Chondrocyte (in vitro differentiated cells): ENCODE measurements at places on chromosomes 1 and 21. TPM values are rescaled to one million over a fixed set of nuclear protein-coding genes. Genes with fewer than 3 reads are reported as not detected.

The PIGM gene
- 5.7 to 6.9 TPM (median 6.5 TPM) in 3 replicates for total RNA-seq

The AMY1A gene
- total RNA-seq: not detected in 3 replicates

The DNALI1 gene
- total RNA-seq: 3.5 to 5.7 TPM (median 3.9 TPM) in 3 replicates

The PDPN gene
- 1.0 to 1.3 TPM (median 1.1 TPM) in 3 replicates for total RNA-seq

The GORAB gene
- total RNA-seq: 16.2 to 22.6 TPM (median 16.9 TPM) in 3 replicates

The CFHR3 gene
- 0.31 TPM in 1 of 3 replicates, not detected in the others for total RNA-seq

DNA sequence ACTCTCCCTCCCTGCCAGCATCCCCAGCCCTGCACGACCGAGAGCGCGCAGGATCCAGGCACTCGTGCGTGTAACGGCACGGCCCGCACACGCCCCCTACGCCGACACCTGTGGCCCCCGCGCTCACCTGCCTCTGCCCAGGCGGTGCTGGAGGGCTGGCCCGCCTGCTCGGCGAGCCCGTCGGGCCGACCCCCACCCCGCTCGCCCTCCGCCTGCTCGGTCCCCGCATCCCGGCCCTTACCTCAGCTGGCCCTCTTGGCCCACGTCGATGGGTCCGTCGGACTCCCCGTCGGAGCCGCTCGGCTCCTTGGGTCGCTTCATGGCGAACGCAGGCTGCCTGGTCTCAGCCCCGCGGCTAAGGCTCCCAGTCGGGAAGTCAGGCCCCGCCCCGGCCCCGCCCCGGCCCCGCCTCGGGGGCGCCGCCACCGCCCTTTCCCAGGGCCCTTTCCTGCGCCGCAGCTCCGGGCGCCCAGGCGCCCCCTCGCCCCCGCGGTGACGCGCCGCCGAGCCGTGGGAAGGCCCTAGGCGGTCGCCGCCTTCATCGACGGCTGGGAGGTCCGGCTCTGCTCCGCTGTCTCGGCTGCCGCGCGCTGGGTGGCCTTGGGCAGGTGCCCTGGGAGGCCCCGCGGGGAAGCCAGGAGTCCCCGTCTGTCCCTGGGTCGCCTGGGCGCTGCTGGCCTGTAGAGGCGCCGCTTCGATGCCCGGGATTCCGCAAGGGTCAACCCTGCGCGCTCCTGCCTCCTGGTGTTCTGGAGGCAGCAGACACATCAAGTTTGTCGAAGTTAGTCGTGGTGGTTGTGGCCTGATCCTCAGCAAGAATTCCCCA, at the start of gene HEYL:
Gene HEYL, minus strand, starts transcription at position 339 of the 826 bp plus-strand sequence. Its CDS starts 18 bp downstream, at position 321.
- peaks cover 79% of the 10 kb centered on the region for H3K4me1 ChIP-seq
- peaks cover 3% of the 10 kb centered on the region for H3K36me3 ChIP-seq
- H3K4me3 ChIP-seq: peak within 1 kb of the TSS; percentile 78
- no peak for DNase-seq
- H3K27ac ChIP-seq: peak within 1 kb of the TSS; percentile 83

GRCh38 chr1:25185409-25186160, 46.7 kb downstream of the SYF2 start:
- peaks cover 8% of the 10 kb centered on the region for H3K4me1 ChIP-seq
- no peak for DNase-seq
- H3K4me3 ChIP-seq: no peak overlapping the region
- H3K36me3 ChIP-seq: no peaks in the 10 kb centered on the region

DNA sequence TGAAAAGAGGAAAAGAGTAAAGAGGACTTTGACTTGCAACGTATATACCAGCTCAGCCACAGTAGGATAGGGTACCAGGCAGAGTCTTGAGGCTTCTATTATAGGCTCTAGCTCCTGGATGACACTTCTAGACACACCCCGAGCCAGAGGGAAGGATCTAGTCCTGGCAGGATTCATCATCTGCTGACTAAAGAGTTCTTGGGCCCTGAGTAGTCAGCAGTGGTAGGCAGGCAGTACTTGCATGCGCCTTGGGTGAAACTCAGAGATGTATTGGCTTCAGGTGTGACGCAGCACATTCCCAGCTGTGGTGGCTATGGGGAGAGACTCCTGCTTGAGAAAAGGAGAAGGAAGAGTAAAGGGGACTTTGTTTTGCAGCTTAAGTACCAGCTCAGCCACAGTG, 162.3 kb upstream of the APP start:
- H3K27me3 ChIP-seq: peaks cover 4% of the 10 kb centered on the region
- H3K36me3 ChIP-seq: peaks cover 1% of the 10 kb centered on the region
- DNase-seq: no peak

- no peaks in the 10 kb centered on the region for H3K36me3 ChIP-seq
- DNase-seq: no peak
- H3K4me3 ChIP-seq: no peak overlapping the region
Measured at GRCh38 chr1:47317841-47318240, 3.9 kb upstream of the STIL start.

DNA sequence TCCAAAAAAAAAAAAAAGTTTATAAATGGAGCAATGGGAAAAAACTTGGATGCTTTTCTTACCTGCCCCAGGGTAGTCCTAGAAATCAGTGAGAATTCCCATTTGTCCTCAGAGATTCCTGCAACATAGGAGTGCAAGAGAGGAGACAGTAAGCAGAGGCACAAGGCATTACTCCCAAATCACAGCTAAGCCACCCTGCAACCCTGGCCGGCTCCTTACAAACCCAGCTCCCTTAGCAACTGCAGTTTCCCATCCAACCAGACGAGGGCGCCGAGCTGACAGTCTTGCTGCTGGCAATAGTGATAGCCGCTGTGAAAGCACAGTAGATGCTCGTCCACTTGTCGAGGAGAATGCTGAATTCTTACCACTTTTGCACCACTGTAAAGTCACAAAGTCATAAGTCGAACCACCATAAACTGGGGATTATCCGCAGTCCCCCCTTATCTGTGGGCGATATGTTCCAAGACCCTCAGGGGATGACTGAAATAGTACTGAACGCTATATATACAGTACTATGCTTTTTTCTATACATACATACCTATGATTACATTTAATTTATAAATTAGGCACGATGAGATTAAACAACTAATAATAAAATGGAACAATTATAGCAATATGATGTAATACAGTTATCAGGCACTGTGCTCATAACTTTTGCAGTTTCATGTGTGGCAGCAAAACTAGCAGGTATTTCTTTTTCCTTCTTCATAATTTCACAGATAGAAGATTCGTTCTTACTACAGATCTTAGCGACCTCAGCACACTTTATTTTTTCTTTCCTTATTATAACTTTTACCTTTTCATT, 6.0 kb upstream of the PITHD1 start:
- peaks cover 5% of the 10 kb centered on the region for H3K4me1 ChIP-seq
- no peak overlapping the region for H3K4me3 ChIP-seq
- H3K27me3 ChIP-seq: no peaks in the 10 kb centered on the region
- no peak overlapping the region for H3K27ac ChIP-seq

GRCh38 chr1:173995475-173995874, 26.7 kb downstream of the RC3H1 start:
- no peaks in the 10 kb centered on the region for H3K27me3 ChIP-seq
- no peak overlapping the region for H3K4me3 ChIP-seq
- peaks cover 18% of the 10 kb centered on the region for H3K4me1 ChIP-seq
- H3K36me3 ChIP-seq: peaks cover 8% of the 10 kb centered on the region
- no peak overlapping the region for H3K27ac ChIP-seq
- DNase-seq: no peak

DNA sequence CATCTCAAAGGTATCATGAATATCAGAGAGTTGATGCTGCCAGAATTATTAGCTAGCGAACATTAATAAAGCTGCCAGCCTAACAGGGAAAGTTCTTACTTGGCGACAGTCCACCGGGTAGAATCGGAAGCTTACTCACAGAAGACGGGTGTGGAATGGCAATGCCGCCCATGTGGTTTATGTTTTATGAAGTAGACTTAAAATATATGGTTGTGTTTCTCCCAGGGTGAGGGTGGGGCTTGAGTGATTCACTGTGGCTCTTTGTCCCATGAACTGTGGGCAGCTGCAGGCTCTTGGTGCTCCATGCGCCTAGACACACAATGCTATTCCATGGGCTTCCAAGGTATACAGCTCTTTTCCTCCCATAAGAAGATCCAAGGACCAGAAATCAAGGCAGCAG, 162.7 kb downstream of the PIGK start:
- DNase-seq: no peak
- peaks cover 2% of the 10 kb centered on the region for H3K27me3 ChIP-seq
- peaks cover 7% of the 10 kb centered on the region for H3K36me3 ChIP-seq

DNA sequence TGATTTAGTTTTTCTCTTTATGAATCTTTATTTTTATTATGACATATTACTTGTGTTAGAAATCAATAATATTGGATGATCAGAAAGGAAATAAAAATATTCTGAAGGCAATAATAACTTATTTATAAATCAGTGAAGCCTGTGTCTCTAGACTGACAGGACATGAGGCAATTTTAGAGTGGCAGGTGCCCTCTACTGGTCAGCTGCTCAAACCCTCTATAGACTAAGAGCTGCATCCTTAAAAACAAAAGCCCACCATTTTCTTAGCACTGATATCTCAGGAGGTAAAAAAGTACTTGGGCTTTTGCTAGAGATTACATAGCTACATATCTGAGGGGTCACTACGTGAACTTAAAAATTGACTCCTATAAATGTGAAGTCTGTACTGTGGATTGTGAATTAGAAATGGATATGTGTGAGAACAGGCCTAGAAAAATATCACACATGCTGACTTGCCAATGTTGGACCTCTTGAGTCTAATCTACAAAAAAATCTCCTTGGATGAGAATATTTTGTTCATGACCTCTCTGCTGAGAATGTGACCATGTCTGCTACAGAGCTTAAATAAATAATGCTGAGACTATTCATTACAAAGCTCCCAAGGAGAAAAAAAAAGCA, 597.9 kb upstream of the ADAMTS5 start:
- peak overlapping the region; percentile 63 for H3K27ac ChIP-seq
- H3K36me3 ChIP-seq: no peaks in the 10 kb centered on the region
- H3K4me3 ChIP-seq: no peak overlapping the region
- DNase-seq: no peak
- no peaks in the 10 kb centered on the region for H3K27me3 ChIP-seq

DNA sequence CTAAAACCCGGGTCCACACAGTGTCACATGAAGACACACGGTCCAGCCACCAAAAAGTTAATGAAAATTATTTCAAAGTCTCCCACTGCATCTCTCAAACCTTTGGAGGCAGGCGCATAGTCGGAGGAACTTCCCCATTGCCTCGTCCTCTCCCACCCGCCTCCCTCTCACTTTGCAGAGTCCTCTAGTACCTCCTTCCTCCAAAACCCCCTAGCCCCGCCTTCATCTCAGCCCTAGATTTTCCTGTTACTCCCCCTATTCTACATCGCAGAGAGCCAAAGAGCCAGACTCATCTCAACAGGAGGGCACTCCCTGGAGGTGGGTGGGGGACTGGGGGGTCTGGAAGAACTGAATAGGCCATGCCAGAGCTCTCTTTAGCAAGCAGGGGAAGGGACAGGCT, 79.3 kb downstream of the DISP3 start:
- peaks cover 68% of the 10 kb centered on the region for H3K27me3 ChIP-seq
- H3K4me3 ChIP-seq: no peak overlapping the region
- no peaks in the 10 kb centered on the region for H3K4me1 ChIP-seq

DNA sequence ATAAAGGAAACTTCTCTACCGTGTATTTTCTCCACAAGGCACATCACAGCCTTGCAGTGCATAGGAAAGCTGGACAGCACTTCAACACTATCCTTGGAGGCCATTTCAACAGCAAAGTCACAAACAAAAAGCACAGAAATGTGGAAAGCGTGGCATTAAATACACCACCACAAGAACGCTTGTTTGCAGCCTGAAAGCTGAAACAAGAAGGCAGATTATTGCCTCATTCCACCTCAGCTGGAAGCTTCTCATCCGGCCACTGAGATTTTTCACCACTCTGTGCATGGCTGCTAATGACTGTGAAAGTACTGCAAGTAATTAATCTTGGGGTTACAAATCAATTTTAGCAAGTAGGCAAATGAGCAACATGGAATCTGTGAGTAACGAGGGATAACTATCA, 50.9 kb upstream of the GALNT2 start:
- no peaks in the 10 kb centered on the region for H3K4me1 ChIP-seq
- no peaks in the 10 kb centered on the region for H3K36me3 ChIP-seq
- peaks cover 7% of the 10 kb centered on the region for H3K27me3 ChIP-seq
- H3K27ac ChIP-seq: no peak overlapping the region
- H3K4me3 ChIP-seq: no peak overlapping the region
- DNase-seq: no peak

DNA sequence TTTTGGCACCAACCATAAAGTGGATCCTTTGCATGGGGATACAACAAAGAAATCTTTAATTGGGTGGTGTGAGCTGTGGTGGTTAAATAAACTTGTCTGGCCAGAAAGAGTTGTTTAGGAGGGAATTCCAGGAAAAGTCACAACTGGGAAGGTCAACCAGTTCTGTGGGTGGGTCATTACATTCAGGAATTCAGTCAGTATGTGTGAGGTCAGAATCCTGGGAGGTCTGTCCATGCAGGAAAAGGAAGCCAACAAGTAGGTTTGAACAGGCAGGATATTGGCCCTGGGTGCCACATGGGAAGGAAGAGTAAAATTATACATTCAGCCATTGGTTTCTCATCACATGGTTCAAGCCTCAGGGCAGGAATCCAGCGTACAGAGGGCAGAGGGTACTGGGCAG, 162.3 kb upstream of the ADAMTS5 start:
- no peak overlapping the region for H3K4me3 ChIP-seq
- H3K27me3 ChIP-seq: no peaks in the 10 kb centered on the region
- DNase-seq: no peak
- peaks cover 20% of the 10 kb centered on the region for H3K4me1 ChIP-seq

DNA sequence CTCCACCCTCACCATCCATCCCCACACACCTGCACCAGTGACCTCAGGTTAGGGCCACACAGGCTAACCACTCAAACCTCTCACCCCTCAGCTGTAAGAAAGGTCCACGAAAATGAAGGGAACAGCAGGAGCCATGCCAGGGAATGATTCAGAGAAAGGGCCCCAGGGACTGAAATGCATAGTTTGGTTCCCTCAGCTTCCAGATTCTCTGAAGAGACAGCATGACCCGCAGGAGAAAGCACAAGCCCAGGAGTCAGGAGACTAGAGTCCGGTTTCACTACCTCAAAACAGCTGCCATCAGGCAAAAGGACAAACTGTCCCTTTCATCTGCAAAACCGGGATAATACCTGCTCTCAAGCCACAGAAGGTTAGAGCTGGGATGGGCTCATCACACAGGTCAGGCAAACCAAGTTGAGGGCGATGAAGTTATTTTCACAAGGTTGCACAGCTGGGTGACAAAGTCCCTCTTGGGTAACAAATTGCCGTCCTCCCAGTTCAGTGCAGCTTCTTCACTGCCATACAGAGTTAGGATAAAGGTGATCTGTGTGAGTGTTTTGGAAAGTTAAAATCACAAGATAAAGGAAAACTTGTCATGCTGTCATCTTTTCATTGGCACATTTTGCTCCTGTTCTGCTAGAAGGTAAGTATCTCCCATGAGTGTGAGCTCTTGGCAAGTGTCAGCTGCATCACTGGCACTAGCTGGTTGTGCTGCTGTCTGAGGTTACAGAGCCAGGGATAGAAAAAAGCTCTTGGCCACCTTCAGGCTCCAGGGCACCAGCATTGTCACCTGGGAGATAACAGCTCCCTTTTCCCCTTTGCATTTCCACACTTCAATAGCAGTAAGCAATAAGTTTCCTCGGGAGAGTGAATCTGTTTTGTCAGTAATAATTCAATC, 120.4 kb downstream of the KCNH1 start:
- peaks cover 7% of the 10 kb centered on the region for H3K36me3 ChIP-seq
- DNase-seq: no peak
